T-helper 17 cell (primary cell): ENCODE measurements at places on chromosomes 16 and 17.

- no peak for DNase-seq
These were observed 7.7 kb downstream of the GINS3 start for GRCh38 chr16:58399718-58400633.

DNA sequence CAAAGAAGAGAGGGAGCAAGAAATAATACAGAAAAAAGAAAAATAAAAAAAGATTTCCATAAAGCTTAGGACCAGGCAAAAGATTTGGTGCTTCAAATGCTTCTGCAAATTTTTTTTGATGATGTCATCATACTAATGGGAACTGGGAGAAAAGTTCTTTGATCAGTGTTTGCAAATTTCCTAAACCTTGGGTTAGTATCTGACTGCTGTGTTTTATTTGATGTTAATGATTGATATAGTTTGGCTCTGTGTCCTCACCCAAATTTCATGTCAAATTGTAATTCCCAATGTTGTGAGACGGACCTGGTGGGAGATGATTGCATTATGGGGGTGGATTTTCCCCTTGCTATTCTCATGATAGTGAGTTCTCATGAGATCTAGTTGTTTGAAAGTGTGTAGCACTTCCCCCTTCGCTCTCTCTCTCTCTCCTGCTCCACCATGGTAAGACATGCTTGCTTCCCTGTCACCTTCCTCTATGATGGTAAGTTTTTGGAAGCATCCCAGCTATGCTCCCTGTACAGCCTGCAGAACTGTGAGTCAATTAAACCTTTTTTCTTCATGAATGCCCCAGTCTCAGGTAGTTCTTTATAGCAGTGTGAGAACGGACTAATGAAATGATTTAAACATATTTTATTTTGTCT is 72.6 kb downstream of the TMEM100 start:
- no peak for DNase-seq

DNA sequence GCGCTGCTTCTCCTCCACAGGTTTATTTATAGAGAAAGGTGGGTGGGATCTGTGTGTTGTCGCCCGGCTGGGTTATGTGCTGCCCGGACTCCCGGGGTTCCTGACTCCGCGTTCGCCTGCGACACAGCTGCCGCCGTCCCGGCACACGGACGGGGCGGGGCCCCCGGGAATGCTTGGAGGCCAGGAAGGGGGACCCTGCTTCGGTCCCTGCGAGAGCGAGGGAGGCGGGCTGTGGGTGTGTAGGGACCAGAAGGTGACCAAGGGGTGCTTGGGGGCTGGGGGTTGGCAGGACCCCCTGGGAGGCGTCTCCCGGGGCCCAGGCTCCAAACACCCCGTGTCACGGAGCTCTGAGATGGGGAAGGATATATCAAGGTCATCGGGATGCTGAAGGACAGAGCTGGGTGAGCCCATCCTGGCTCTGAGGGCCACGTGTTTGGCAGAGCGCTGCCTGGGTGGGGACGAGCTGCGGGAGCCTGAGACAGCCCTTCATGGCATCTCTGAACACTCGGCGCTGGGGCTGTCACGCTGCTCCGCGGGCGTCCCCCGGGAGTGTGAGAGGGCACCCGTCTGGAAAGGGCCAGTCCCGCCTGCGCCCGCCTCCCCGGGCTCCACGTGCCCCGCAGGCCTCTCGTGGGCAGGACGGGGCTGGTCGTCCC is 4.2 kb downstream of the CACNA1H start:
- DNase-seq: no peak

DNA sequence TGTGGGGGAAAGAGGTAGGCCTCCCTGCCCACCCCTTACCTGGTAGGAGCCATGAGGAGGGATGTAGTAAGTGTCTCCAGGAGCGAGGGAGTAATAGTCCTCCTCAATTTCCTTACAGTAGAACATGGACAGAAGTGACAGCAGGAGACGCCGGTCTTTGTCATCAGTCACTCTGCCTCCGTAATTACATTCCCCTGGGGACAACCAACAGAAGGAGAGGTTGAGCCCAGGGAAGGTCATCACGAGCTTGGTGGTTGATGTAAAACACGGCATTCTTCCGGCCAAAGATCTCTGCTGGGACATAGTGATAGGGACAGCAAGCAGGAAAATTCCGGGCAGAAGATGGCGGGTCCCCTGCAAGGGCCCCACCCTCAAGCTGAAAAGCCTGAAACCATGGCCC is 47.9 kb downstream of the LYRM1 start:
- DNase-seq: no peak

GRCh38 chr16:12295395-12295794 is 318.9 kb downstream of the SNX29 start:
- no peak for DNase-seq

GRCh38 chr17:64332502-64332901 is 58.2 kb downstream of the PECAM1 start:
- DNase-seq: no peak

DNA sequence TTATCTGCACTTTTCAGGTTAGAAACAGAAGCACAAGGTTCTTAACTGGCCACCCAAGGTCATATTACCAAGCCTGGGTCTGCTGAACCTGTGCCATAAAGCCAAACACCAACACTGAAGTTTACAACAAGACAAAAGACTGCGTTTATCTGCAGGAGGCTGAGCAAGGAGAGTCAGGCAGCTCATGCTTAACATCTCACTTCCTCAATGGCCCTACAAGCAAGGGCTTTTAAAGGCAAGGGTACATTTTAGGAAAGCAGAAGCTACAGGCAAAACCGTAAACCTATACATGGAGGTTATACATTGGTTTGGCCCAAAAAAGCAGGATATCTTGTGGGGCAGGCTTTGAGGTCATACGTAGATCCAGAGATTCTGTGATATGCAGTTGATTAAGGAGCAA is 91.2 kb downstream of the GNAO1 start:
- DNase-seq: no peak

GRCh38 chr16:55039931-55040330 is 109.3 kb downstream of the IRX5 start:
- DNase-seq: no peak

- no peak for DNase-seq
These were observed 22.3 kb upstream of the ZNHIT3 start for GRCh38 chr17:36463916-36464764.

- no peak for DNase-seq
These were observed 96.3 kb upstream of the CES5A start for GRCh38 chr16:55971447-55971846.

GRCh38 chr16:17963185-17963836 is 373.2 kb downstream of the NPIPA8 start:
- no peak for DNase-seq

DNA sequence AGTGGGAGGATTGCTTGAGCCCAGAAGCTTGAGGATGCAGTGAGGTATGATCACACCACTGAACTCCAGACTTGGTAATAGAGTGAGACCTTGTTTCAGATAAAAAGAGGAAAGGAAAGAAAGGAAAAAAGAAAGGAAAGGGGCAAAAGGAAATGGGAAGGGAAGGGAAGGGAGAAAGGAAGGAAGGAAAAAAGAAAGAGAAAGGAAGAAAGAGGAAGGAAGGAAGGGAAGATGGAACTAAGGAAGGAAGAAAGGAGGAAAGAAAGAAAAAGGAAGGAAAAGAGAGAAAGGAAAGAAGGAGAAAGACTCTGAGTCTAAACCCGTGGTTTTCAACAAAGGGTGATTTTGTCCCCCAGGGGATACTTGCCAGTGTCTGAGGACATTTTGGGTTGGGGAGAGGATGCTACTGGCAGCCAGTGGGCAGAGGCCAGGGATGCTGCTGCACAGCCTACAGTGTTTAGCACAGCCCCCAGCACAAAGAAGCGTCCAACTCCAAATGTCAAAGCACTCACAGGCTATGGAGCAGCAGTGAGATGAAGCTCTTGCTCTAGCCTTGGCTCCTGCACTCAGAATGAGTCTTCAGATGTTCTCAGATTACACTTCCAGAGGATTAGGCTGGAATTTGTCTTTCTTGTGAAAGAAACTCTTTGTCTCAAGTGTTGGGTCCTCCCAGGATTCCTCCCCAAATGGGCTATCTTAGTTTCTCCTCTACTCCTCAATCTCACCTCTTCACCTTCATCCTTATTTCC is 64.2 kb downstream of the BMERB1 start:
- DNase-seq: no peak
